Stimulated activated naive CD4-positive, alpha-beta T cell (primary cell): ENCODE measurements at places on chromosomes 7 and 10.
A peak's percentile ranks its signal among the peaks of the same experiment; 100 is the strongest.

DNA sequence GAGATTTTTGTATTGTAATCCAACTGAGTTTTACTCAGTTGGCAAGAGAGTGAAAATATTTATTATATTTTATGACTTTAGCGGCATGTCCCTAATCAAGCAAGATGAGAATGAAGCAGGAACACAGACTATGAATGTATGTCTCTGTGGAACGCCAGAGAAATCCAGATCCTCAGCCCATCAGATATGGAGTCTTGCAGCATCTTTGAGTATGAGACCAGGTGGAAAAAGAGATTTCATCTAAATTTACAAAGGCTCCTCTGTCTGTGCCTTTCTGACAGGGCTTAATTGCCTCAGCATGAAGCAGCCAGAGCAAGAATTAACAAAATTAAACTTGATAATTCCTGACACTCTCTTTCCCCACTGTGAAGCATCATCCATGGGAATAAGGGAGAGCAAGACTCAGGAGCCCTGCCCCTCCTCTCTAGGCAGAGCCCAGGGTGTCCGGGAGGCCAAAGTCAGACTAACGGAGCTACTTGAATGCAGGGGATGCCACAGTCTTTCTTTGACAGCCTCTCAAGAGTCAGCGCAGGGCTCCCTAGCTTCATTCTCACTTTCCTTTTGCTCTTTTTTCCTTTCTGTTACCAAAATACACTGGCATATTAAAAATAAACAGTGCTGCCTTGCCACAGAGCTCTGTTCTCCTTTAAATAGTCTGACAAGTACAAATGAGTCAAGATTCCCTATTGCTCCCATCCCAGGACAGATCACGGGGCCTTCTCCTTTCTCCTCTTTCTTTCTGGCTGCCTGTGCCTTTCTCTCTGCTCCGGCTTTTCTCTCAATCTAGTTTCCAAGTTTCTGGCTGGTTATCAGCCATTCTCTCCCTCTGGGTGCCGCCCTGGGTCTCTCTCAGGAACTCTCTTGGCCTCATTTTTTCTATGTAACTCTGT, 132.2 kb upstream of the INHBA start:
- no peak for DNase-seq

- DNase-seq, result no peak
Measured at GRCh38 chr7:51545131-51545530, 228.5 kb upstream of the COBL start.

DNA sequence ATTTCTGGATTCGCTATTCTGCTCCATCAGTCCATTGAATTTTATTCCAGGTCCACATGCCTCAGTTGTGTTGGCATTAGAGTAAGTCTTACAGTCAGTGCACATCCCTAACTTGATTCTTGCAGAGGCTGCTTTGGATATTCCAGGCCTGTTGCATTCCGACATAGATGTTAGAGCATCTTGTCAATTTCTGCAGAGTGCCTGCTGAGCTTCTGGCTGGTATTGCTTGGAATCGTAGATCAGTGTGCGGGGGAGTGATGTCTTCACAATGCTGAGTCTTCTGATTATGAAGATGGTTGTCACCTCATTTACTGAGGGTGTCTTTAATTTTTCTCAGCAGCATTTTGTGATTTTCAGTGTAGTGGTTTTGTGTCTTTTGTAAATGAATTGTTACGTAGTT, 45.2 kb downstream of the INPP5A start:
- no peak for DNase-seq

DNA sequence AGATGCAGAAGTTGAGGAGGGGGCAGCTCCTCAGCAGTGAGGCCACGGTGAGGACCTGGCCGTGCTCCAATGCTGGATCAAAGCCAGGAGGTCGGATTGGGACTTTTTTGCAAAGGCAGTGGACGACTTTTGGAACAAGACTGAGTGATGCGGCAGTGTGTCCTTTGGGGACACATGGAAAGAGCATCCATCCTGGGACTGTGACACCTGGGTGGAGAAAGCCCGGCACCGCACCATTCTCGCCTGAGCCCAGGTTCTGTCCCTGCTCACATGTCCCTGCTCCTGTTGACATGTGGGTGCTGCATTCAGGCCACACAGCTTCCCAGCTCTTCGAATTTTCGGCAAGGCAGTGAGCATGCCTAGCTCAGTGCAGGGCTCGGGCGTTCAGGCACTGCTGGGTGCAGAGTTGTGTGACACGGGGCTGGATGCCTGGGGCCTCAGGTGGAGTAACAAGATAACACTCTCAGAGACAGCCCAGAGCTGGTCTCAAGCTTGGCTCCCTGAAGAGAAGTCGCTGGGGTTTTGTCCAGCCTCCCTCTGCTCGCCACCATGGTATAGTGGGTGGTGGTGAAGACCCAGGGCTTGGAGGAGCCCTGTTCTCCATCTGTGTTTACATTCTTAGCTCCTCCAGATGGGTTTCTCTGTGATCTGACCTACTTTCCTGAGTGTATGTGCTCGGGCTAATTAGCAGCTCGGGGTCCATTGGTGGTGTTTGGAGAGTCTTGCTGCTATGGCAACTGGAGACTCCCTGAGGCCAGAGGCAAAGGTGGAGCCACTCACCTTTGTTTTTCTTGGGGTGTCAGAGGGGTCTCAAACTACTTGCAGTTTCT, 111.7 kb upstream of the BTBD16 start:
- DNase-seq, result no peak

- DNase-seq, result no peak
Measured at GRCh38 chr7:130096243-130096827, 26.0 kb downstream of the KLHDC10 start.

- no peak for DNase-seq
Measured at GRCh38 chr10:74034301-74034700, 36.4 kb downstream of the VCL start.

DNA sequence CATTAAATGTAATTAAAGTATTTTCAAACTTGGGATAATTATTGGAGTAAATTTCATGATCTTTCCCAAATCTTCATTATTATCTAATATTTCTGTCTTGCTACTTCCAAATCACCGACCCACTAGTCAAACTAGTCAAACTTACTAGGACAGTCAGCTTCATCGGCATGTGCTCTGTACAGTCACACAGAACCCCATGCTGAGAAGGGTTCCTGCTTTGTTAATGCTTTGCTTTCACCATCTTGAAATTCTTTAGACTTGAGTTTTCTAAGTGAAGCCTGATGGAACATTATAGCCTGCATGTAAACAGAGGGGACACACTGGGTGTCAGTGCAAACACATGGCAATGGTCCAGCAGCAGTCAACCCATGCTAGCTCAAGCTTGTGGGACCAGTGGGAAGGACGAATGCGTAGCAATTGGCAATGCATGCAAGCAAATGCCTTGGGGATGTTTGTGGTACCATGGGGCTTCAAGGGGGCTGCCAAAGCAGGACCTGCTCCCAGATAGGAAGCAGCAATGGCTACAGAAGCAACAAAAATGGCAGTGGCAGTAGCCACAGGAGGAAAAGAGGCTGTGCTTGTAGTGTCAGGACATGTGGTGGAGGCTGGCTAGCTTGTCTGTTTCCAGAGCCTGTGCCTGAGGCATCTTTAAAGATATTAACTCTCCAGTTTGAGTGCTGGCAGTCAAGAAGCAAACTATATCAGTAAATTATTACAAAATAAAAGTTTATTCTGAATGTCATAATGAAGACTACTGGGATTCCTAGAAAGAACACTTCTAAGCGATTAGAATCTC, 441.1 kb upstream of the SEMA3D start:
- no peak for DNase-seq

- no peak for DNase-seq
Measured at GRCh38 chr10:101826852-101827434, 8.7 kb upstream of the OGA start.

DNA sequence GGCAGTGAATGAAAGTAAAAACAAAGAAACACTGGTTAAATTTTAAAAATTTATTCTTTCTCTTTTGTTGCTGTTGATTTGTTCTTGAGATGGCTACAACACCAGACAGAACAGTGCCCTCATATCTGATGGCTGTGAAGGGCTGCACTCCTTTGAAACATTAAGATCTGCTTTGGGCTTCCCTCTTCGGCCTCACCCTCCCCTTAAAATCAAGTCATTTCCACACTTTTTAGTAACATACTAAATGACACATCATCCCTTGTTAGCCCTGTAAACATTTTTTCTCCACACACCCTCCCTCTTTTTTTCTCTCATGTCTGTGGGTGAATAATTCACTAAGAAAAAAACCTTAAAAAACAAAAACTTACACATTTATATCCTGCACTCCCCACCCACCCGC, 16.4 kb downstream of the IRF5 start:
- DNase-seq, result no peak

DNA sequence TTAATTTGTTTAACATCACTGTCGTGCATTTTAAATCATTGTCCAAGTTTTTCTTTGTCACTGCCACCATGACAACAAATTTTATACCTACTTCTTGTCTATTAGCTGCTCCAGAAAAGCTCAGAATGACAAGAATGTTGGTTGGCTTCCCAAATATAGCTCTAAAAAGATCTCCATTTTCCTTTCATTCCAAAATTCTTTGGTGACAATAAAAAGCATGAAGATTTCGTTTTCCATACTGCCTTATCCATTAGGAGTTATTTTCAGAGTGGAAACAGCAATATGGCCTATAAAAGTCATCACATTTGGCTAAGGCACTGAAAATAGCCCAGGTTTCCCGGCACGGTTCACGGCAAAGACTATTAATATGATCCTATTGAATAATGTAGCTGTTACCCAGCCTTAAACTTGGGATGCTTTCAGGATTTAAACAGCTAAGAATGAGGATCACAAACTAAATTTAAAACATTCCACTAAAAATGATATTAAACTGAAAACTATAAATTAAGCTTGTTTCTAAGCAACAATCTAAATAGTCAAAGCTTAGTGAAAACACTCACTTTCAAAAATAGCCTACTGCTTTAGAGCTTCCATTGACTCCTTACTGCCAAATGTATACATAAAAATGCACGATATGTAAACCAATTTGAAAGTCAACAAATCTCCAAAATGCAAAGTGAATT, 2.7 kb downstream of the CTTNBP2 start:
- no peak for DNase-seq

GRCh38 chr10:112343056-112343806, 30.7 kb upstream of the ACSL5 start:
- DNase-seq, result no peak

GRCh38 chr7:24798261-24798660, 41.0 kb upstream of the GSDME start:
- DNase-seq, result no peak

GRCh38 chr10:693506-693905, 4.0 kb upstream of the DIP2C start:
- no peak for DNase-seq

- DNase-seq, result no peak
Measured at GRCh38 chr10:11913079-11913641, 90.0 kb downstream of the PROSER2 start.

- DNase-seq, result no peak
Measured at GRCh38 chr7:29285444-29285793, 90.8 kb downstream of the CHN2 start.

- no peak for DNase-seq
Measured at GRCh38 chr7:158606129-158606528, 18.5 kb upstream of the PTPRN2 start.

GRCh38 chr7:41116817-41117216, 586.1 kb downstream of the INHBA start:
- no peak for DNase-seq

- peak; percentile 19 for DNase-seq
Measured at GRCh38 chr10:16787361-16787791, 29.8 kb downstream of the RSU1 start.

- DNase-seq, result no peak
Measured at GRCh38 chr7:22387583-22387982, 30.6 kb upstream of the RAPGEF5 start.

- DNase-seq, result no peak
Measured at GRCh38 chr10:15120523-15120922, 23.4 kb downstream of the RPP38 start.

DNA sequence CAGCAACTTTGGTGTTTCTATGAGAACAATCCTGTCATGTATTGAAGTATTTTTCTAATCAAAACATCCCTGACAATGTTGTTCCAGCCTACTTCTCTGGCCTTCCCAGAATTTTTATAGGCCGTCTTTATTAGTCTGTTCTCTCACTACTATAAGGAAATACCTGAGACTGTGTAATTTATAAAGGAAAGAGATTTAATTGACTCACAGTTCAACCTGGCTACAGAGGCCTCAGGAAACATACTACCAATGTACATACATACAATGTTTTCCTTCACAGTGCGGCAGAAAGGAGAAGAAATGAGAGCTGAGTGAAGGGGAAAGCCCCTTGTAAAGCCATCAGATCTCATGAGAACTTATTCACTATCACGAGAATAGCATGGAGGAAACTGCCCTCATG, 484.7 kb upstream of the PODXL start:
- no peak for DNase-seq

DNA sequence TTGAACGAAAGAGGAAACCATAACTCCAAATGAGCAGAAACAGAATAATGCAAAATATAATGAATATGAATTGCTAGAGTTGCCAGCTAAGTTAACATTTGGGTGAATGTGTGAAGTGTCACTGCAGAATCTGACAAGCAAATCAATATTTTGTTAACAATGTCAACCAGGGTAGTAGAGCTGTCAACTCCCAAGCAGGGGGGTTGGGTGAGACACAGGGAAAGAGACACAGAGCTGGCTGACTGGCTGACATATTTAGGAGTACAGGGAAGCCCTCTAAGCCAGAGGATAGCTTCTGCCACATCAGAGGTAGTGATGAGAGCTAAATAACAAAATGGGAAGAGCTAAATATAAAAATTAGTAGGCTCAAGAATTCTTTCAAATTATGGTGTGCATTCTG, 393.1 kb upstream of the KCND2 start:
- DNase-seq, result no peak

DNA sequence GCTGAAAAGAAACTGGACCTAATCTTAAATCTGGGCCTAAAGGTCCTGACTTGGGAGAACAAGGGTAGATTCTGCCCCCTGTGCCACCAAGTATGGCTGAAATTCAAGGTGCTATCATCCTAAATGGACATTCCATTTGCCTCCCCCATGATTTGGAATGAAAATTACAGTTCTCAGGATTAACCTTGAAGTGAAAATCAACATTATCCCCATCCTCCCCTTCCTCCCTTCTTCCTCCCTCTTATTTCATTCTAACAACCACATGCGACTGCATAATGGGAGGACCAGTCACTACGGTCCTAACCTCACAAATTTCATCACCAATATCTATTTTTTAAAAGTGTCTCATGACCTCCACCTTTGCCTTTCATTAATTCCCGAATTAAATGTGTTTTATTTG, 62.1 kb downstream of the SEMA3C start:
- DNase-seq, result no peak

- DNase-seq, result no peak
Measured at GRCh38 chr10:133614830-133615580, 11.6 kb downstream of the FRG2B start.

DNA sequence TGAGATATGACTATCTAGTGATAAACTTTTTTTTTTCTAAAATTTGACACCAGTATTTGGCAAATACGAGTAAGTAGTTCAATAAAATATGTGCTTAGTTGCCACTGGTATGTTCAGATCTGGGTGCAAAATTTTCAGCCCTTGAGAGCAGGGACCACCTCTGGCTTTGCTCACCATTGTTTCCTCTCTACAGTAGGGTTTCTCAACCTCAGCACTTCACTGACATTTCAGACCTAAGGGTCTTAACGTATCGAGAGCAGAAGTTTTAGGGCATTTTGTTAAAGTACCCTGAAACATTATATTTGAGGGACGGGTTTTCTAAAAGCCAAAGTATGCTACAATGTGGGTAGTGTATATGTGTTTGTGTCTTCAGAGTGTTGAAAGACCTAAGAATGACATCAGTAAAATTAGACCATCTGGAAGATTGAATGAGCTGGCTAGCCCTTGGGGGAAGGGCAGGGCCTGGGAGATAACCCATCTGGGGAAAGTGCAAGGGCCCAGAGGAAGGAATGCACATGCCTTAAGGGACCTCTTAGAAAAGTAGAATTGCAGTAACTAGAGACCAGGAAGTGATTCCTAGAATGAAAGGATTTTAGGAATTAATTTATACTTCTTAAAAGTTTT, 11.8 kb downstream of the BZW2 start:
- no peak for DNase-seq
